ENCODE measurements at places on chromosomes 11 and 22. TPM values are rescaled to one million over a fixed set of nuclear protein-coding genes. Genes with fewer than 3 reads are reported as not detected.

Gene TECTA
- total RNA-seq = 0.43 TPM

Gene TP53I11
- 55.1 TPM for total RNA-seq

Gene GSTT2B
- total RNA-seq = 1.3 TPM

Gene NCAPH2
- 19.7 TPM for total RNA-seq

Gene FXYD2
- total RNA-seq = not detected

Gene OR52H1
- total RNA-seq = 0.91 TPM

Gene DCDC1
- total RNA-seq = 0.26 TPM

Gene PRG2
- 0.73 TPM for total RNA-seq

Gene TST
- total RNA-seq = 16.2 TPM

Gene DERL3
- 0.85 TPM for total RNA-seq

Gene AQP11
- total RNA-seq = 3.0 TPM

Gene RIMBP3C
- not detected for total RNA-seq

Gene B3GAT1
- total RNA-seq = not detected

Gene C11orf97
- not detected for total RNA-seq

Gene SLC16A8
- total RNA-seq = 0.53 TPM

Gene TMEM86A
- 0.30 TPM for total RNA-seq

Gene CATSPERZ
- not detected for total RNA-seq

Gene MIAT
- 0.72 TPM for total RNA-seq

Gene TXN2
- 23.8 TPM for total RNA-seq

Gene SLC6A5
- not detected for total RNA-seq

Gene TYR
- total RNA-seq = not detected

Gene OR51I1
- total RNA-seq = not detected

Gene OR51B5
- total RNA-seq = 0.13 TPM

Gene C22orf15
- total RNA-seq = 1.4 TPM

Gene PRR33
- total RNA-seq = not detected

Gene SYT13
- under 0.01 TPM for total RNA-seq

Gene MAPK8IP2
- 0.07 TPM for total RNA-seq

Gene EHBP1L1
- total RNA-seq = 97.6 TPM

Gene KDM4F
- not detected for total RNA-seq

Gene RAB38
- 0.52 TPM for total RNA-seq

Gene FGF3
- total RNA-seq = not detected

Gene SERPING1
- 11.6 TPM for total RNA-seq

Gene UBASH3B
- 18.0 TPM for total RNA-seq

Gene KRTAP5-11
- total RNA-seq = not detected

Gene FGF4
- not detected for total RNA-seq

Gene ADORA2A
- total RNA-seq = 1.6 TPM

Gene ASPHD2
- 2.1 TPM for total RNA-seq

Gene SYT8
- 0.07 TPM for total RNA-seq

Gene TPST2
- total RNA-seq = 60.7 TPM

Gene PYGM
- total RNA-seq = 8.8 TPM

Gene ADAMTS8
- total RNA-seq = 0.07 TPM

Gene MOV10L1
- 1.5 TPM for total RNA-seq

Gene CHRDL2
- total RNA-seq = not detected

Gene CEP126
- total RNA-seq = 4.3 TPM

Gene C11orf86
- total RNA-seq = not detected

Gene FAM180B
- total RNA-seq = not detected

Gene ZP1
- total RNA-seq = 0.98 TPM
